ENCODE measurements at places on chromosomes 1 and 21.

DNA sequence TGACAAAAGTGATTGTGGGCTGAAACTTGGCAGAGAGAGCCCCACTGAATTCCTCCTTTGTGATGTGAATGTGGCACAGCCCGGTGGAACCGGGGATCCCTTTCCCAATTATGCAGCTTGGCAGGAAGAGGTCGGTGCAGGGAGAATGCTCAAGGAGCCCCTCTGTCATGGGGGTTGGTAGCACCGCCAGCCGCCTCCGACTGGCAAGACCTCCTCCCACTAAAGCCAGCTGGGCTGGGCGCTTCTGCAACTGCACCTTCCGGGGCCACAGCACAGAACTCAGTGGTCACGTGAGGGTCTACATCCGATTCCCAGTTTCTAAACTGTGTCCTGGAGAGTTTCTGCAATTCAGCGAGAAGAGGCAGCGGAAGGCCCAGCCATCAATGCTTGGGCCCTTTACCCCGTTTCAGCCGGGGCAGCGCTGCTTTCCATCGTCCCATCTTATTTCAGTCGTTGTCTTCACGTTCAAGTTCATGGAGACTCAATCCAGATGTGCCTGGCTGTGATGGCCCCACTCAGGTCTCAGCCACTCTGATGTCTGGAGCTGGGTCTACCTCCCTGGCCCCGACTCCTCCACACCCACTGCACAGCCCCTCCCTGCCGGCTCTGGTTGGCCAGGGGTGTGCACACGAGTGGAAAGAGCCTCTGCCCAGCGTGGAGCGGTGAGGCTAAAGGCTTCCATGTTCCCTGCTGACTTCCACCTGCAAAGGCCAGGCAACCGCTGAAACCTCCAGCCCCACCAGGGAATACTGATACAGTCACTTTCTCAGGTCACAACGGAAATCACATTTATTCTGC, 39.8 kb upstream of the FHAD1 start:
- no peak for DNase-seq

DNA sequence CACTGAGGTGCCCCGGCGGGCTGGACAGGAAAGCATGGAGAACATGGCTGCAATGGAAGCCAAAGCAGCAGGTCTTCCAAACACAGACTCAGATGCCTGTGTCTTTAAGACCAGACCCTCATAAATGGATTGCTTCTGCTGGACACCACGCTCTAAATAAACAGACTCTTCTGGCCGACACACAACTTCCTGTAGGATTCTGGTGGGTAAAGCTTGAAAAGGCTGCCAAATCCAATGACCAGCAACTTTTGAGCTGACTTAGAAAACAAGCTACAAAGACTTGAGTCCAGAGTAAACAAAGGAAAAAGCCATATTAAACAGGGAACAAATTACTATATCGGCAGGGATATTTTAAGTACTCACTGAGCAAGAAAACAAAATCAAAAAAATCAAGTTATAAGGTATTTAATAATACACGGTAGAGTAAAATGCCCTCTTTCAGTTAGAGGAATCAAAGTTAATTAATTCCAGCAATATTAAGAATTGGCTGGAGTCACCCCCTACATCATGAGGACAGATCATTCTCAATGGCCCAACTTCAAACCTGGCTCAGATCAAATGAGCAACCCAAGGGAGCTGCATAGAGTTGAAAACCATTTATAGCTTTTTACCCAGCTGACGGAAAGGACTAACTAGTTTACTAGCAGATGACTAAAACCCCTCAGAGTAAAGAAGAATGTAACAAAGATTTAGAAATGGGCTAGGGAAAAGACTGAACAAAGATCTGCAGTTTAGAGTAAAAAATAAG, 102.4 kb downstream of the TGFBR3 start:
- DNase-seq: no peak

DNA sequence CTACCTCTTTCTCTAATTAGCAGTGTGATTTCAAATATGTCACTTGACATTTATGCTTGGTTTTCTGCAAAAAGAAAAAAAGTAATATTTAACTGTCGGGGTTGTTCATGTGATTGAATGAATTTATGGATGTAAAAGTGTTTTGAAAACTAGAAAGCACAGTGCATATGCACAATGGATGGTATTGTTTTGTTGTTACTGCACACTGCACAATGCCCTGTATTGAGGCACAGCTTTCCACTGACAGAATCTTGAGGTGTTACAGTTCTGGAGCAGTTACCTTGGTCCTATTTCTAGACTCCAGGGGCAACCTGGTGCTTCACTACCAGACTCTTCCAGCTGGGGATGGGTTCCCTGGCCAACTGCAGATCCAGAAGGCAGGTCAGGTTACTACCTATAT, 116.8 kb upstream of the L1TD1 start:
- no peak for DNase-seq

- DNase-seq: no peak
These were observed 935 bp downstream of the KCNK2 start for GRCh38 chr1:215083383-215083961.

DNA sequence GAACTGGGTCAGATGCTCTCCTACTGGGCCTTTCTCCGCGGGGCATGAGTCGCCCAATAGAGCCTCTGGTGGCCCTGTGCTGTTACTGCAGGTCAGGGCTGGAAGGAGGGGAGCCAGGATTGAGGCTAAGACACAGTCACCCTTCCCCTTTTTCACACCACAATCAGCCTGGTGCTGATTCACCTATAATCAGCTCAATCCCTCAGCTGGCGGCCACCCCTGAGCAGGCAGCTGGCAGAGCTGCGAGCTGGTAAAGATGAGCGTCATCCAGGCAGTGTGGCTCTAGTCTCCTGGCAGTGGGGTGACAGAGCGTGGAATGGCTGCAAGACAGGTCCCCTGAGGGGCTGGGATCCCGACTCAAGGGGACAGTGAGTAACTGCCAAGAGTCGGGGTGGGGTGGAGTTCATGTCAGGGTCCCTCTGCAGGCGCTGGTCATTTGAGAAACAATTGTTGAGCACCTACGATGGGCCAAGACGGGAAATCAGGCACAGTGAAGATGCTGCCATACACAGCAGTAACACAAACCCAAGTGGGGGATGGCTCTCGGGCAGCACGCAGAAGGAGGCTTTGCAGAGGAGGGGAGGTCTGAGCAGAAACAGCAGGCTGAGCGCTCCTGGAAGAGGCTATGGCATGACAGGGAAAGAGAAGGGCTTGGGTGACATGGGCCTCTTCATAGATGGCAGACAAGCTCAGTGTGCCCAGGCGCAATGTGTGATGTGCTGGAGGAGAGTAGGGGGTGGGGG, 21.8 kb downstream of the ATF3 start:
- DNase-seq: no peak

All from left renal cortex interstitium (tissue), 4 donors.